ENCODE measurements at places on chromosomes 3 and 15. TPM values are rescaled to one million over a fixed set of nuclear protein-coding genes. Genes with fewer than 3 reads are reported as not detected.

The CNTN3 gene
- total RNA-seq: not detected

The ADCY5 gene
- 1.6 TPM for total RNA-seq

- no peak for DNase-seq
These were observed 70.4 kb downstream of the DLG1 start for GRCh38 chr3:197227780-197228574.

DNA sequence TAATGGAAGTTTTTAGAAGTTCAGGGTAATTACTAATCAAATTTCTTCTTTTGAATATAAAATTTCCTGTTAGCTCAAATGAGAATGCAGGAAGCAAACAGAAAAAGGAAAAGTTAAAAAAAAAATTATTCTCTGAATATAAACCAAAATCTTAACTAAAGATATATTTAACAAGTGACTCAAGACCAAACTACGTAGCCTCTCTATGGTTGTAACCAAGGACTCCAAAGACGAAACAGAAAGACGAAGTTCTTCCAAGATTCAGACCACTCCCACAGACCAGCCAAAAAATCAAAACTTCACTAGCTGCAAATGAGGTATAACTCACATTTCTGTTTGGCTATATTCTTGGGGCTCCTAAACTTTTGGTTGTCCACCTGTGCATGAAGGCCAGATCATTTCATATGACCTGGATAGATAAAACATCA, 846.5 kb upstream of the ALCAM start:
- DNase-seq: no peak

- no peak for DNase-seq
These were observed 47.6 kb downstream of the ZBTB38 start for GRCh38 chr3:141415953-141416352.

The PAQR9 gene
- not detected for total RNA-seq

DNA sequence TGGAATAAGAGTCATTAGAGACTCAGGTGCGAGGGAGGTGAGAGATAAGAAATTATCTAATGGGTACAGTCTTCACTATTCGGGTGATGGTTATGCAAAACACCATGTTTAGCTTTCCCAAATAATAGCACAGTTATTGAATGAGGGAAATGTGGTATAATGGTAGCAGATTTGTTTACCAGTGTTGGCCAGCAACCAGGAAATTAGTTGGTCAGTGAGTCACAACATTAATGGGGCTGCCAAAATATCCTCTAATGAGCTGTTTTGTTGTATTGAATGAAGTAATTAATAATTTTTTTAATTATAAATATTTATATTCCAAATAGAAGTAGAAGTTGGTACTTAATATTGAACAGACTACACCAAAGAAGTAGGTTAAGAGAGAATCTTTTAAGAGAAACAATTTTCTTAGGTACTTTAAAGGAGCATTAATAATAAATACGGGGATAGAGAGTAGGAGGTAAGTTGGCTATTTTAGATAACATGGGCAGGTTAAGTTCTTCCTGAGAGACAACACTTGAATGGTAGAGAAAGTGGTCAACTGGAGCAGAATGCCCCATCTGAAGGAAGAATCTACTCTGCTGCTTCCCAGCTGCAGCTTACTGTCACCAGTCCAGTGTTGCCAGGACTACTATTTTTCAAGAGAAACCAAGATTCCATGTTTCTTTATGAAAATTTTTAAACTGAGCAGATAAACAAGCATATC, 218.8 kb downstream of the UBE2E2 start:
- DNase-seq: no peak

The PPIP5K1 gene
- total RNA-seq: 62.5 TPM

Measured in HT-29 (cell line).